GM23338 (cell line): ENCODE measurements at places on chromosomes 12 and 14.

- DNase-seq, result no peak
Observed at GRCh38 chr12:111448846-111449790, 43.4 kb downstream of the SH2B3 start.

- DNase-seq, result no peak
Observed at GRCh38 chr14:71286126-71286525, 378.9 kb downstream of the PCNX1 start.

GRCh38 chr12:101607894-101608293 lies 13.1 kb downstream of the MYBPC1 start:
- DNase-seq, result no peak

- DNase-seq, result no peak
Observed at GRCh38 chr12:4448371-4448940, 2.8 kb upstream of the FGF6 start.

- DNase-seq, result peak; percentile 88
Observed at GRCh38 chr12:111024205-111024801, 103.9 kb upstream of the MYL2 start.

DNA sequence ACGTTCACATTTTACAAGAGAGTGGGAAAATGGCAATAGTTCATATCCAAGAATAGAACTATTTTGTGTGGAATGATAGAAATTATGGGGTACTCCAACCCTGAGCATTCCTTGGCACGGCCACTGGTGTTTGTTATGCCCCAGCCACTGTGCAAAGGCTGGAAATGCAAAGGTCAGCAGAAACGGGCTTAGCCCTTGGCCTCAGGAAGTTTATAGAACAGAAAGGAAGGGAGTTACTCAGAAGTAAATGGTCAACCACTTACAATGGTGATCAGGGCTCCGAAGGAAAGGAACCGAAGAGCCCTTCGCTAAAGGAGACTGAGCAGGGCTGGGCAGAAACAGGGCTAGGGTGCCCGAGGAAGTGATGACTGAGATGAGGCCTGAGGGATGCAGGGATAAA lies 45.1 kb downstream of the KICS2 start:
- DNase-seq, result no peak

- DNase-seq, result no peak
Observed at GRCh38 chr14:30180219-30180618, 252.6 kb upstream of the PRKD1 start.

GRCh38 chr12:2919249-2919648 lies 28.6 kb downstream of the TULP3 start:
- DNase-seq, result no peak

GRCh38 chr14:61321385-61322010 lies at the start of gene PRKCH:
PRKCH (plus strand) TSS chr14:61321579; CDS start chr14:61322102, 523 bp downstream.
- DNase-seq, result peak; percentile 82
